ENCODE measurements at places on chromosomes 6 and 20. TPM values are rescaled to one million over a fixed set of nuclear protein-coding genes. Genes with fewer than 3 reads are reported as not detected.

Gene FGD2
- 5.3 TPM for polyA plus RNA-seq

Gene FOXQ1
- polyA plus RNA-seq: 4.2 TPM

Gene KDM1B
- 25.0 TPM for polyA plus RNA-seq

Gene SLC52A3
- 0.54 TPM for polyA plus RNA-seq

Gene SMLR1
- 0.33 TPM for polyA plus RNA-seq

Gene PROKR2
- polyA plus RNA-seq: not detected

Gene LYRM4
- polyA plus RNA-seq: 42.6 TPM

Gene UCKL1
- 41.7 TPM for polyA plus RNA-seq

Gene LY6G5C
- 4.4 TPM for polyA plus RNA-seq

Gene FYN
- polyA plus RNA-seq: 153 TPM

Data from right lung (tissue), 10 donors.